Esophagus mucosa (tissue), 1 donor: ENCODE measurements at places on chromosomes 12 and 14. TPM values are rescaled to one million over a fixed set of nuclear protein-coding genes. Genes with fewer than 3 reads are reported as not detected.

- no peak for ATAC-seq
These were observed 28.9 kb downstream of the ABCC9 start for GRCh38 chr12:21912318-21912717.

DNA sequence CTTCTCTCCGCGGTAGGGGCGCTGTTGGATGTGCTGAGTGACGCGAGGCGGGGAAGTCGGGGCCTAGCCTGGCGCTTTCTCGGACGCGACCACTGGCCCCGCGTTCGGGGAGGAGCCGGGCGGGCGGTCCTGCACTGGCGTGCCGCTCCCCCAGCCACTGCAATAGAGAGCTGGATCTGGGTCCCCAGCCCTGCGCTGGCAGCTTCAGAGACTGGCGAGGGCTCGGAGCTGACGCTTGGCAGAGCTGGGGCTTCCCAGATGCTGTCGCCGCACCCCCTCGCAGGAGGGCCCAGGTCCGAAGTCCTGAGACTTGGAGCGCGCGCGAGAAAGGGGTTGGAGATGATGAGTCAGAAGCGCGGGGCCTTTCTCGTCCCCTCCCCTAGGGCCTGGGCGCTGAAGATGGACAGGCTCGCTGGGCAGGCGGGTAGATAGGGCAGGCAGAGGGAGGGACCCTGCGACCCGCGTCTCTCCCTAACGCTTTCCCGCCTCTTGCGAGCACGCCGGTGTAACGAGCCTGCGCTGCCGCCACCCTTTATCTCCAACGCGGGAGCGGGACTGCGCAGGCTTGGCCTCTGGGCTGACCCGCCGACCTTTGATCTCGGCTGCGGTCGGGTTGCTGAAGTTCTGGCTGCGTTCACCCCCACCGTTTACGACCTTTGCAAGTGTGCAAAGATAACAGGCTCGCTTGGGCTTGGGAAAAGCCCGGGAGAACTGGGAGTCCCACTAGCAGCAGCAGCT is 3.0 kb downstream of the TMEM253 start:
- peak; percentile 83 for ATAC-seq

Gene GPR68
- 11.6 TPM for total RNA-seq

GRCh38 chr14:24908592-24909236 is 141.2 kb downstream of the STXBP6 start:
- ATAC-seq: no peak
